ENCODE measurements at places on chromosomes 16 and 17.

DNA sequence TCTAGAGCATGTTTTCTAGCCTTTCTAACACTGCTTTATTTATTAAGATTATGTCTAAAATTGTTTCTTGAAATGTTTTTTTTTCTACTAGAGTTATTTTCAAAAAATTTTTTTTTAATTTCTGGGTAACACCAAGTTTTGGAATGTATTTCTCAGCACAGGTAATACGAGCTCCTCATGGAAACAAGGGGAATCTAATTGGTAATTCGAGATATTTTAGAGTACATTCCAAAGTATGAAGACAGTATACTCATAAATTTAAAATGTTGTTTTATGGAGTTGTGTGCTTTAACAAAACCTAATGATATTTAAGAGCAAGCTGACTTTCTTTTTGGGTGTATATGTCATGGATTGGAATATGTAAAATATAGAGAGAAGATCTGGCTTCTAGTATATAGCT is 42.4 kb downstream of the OMG start:
- no peak for DNase-seq

DNA sequence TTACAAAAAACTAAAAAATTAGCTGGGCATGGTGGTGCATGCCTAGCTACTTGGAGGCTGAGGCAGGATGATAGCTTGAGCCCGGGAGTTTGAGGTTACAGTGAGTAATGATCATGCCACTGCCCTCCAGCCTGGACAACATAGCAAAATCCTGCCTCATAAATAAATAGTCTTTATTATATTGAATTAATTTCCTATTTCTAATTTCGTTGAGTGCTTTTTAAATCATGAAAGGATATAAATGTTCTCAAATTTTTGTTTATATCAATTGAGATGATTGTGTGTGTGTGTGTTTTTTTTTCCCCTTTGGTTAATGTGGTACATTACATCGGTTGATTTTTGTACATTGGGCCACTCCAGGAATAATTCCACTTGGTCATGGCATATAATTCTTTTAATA is 32.0 kb upstream of the AQP8 start:
- DNase-seq = no peak

DNA sequence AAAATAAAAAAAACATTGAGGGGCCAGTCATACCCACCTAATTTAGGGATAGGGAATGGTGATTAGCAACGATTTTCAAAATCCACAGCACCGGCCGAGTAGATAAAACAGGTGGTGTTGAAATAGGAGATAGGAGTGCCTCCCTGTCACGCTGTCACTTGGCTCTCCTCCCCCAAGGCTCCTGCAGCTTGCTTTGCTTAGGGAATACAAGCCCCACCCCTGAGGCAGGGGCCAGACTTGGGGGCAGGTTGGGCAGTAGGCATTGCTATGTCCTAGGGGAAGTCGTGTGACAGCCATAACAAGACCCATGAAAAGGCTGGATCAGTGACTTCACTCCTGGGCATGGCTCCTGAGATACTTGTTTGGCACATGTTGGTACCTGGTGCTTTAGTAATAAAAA is 25.8 kb downstream of the POLR2A start:
- DNase-seq = no peak

GRCh38 chr16:85582229-85582991 is 30.7 kb upstream of the GSE1 start:
- DNase-seq = no peak

DNA sequence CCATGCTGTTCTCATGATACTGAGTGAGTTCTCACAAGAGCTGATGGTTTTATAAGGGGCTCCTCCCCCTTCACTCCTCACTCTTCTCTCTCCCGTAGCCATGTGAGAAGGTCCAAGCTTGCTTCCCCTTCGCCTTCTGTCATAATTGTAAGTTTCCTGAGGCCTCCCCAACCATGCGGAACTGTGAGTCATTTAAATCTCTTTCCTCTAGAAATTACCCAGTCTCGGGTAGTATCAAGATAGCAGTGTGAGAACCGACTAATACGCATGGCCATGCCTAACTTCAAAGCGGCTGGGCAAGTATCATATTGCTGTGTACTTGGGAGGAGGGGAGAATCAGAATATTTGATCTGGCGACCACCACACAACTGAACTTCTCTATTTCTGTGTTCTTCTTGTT is 88.3 kb downstream of the PRKCB start:
- no peak for DNase-seq

- DNase-seq = no peak
These were observed 3.1 kb downstream of the TLCD2 start for GRCh38 chr17:1707107-1707506.

DNA sequence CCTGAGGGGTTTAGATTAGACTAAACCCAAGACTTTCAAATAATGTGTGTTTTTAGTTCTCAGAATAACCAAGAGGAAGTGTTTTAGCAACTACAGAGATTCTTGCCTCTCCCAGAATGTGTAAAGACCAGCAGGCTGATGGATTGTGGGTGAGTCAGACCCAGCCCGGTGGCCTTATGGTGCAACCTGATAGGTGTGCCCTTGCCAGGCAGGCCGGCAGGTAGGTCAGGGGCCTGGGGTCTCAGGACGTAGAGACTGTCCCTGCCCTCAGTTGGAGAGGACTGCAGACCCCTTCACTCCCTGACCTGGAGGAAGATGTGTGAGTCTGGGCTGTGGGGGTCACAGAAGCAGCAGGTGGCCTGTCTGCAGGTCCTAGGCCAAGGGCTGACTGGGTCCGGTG is 47.2 kb upstream of the ACSF3 start:
- DNase-seq = no peak

GRCh38 chr16:88642881-88643643 is 4.7 kb downstream of the IL17C start:
- DNase-seq = no peak

DNA sequence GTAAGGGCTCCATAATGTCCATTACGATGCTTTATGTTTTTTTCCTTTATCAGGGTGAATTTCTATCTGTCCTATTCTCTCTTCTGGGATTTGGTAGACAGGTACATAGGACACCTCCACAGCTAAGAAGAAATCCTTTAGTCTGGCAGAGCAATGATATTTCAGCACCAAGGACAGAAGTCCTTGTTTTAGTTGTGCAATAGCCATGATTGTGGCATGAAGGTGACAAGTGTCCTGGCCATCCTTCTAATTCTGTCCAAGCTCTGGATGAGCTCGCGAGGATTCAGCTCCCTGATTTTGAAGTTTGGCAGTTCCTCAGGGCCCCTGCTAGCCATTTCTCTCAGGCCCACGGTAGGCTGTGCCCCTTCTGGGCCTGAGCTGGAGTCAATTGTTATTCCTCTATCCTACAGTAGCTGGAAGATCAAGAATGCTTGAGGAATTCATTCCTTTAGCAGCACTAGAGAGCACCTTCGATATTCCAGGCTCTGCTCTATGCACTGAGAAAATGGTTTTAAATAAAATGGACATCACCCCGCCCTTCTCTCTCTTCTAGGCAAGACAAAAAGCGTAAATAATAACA is 320.8 kb downstream of the XYLT1 start:
- no peak for DNase-seq

DNA sequence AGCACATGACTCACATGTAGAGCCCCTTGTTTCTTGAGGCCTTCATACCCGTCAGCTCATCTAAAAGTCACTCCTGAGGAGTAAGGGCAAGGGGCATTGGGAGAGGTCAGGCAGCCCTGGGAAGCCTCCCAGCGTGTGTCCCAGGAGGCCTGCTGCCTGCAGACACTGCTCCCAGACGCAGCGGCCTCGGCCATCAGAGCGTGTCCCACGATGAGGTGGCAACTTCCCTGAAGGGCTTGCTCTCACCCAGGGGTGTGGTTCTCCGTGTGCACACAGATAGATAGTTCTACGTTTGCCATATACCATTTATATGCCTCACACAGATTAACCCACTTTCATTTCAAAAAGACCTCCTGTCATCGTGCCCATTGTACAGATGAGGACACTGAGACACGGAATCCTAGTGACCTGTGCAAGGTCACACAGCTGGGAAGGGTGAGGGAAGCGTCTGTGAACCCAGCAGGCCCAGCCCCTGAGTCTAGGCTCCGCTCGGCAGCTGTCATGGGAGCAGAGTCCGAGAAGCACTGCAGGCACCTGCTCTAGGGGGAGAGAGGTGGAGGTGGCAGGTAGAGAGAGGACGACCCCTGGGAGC is 8.3 kb downstream of the TUBB3 start:
- DNase-seq = no peak

DNA sequence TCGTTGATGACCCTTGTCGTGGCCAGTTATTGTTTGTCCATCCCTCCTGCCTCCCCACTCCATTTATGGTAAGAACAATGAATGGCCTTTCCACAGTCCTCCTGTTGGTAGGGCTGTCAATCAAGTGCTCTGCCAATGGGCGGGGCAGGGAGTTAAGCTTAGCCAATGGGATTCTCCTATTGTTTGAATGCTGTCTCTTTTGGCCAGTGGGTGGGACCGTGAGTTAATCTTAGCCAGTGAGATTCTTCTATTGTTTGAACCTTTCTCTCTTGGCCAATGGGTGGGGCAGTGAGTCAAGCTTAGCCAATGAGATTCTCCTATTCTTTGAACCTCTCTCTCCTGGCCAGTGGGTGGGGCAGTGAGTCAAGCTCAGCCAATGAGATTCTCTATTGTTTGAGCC is 85.4 kb downstream of the IRX3 start:
- no peak for DNase-seq

DNA sequence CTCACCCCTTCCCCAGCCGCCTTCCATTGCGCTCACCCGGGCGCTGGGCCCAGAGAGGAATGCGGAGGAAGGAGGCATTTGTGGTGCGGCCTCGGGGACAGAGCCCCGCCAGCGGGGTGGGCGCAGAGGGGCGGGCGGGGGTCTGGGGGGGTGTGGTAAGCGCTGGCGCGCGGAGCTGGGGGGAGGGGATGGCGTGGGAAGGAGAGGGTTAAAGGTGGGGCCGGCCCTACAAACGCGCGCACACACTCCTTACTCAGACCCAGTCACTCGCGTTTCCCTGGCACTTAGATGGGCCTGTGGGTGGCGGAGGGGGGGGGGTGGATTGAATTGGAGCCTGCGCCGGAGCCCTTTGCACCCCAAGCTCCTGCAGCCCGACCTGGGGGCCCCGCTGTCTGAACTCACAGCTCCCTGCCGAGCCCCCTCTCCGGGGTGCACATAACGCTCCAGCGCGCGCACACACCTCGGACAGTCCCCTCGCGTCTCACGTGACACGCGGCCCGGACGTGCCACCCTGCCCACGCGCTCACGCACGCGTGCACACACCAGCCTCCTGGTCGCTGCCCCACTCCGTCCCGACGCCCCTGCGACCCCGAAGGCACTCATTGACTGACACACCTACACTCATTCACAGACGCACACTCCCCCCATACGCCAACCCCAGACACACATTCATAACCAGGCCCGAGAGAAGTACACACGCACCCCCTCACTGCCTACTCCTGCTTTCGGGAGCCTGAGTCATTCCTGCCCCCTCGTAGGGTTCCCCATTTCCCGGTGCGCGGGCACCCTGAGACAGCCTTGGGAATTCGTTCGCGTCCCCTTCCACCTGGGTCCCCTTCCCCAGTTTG is 844 bp downstream of the TBKBP1 start:
- peak; percentile 56 for DNase-seq

- peak; percentile 30 for DNase-seq
These were observed 17.5 kb downstream of the ANKRD40 start for GRCh38 chr17:50689956-50690886.

- no peak for DNase-seq
These were observed 55.0 kb upstream of the METRNL start for GRCh38 chr17:83024218-83024971.
